ENCODE measurements at places on chromosomes 2 and 18.

GRCh38 chr18:57142324-57142723 is 4.6 kb upstream of the BOD1L2 start:
- no peak for DNase-seq

DNA sequence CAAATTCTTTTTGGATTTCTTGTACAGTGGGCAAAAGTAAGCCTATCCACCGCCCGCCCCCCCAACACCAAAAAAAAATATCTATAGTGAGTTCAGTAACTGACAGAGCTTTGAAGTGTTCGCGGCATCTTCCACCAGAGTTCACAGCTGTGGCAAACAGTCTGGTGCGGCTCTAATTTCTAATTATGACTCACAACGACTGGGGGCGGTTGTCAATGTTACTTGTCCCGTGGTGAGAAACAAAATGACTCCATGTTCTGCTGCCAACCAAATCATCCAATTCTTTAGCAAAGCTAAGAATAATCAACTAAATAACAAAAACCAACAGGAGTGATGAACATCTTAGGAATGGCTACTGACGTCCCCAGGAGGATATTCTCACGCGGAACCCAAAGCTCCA is 392.5 kb upstream of the SALL3 start:
- DNase-seq, result no peak

GRCh38 chr18:79530821-79531220 is 135.1 kb downstream of the NFATC1 start:
- no peak for DNase-seq

DNA sequence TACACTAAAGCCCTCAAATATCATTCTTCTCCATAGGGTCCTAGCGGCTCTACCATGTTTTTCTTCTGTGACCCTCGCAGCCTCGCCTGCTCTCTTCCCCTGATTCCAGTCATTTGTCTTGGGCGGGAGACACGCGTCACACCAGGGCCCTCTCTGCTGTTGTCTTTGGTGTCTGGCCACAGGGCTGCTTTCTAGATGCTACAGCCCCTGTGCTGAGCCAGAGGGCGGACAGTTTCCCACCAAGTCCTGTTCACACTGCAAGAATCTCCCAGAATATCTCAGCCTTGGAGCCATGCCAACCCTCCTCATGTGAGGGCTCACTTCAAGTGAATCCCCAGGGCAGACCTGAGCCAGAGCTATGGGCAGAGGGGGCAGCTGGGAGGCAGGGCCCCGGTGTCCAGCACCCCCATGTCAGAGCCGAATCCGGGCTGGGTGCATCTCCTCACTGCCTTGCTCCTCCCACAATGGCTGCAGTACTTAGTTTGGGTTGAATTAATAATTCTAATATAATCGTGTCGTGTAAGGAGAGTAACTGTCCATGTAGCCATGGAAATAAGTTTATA is 42.1 kb downstream of the DIPK1C start:
- no peak for DNase-seq

GRCh38 chr18:52829876-52830405 is 489.9 kb downstream of the DCC start:
- DNase-seq, result no peak

DNA sequence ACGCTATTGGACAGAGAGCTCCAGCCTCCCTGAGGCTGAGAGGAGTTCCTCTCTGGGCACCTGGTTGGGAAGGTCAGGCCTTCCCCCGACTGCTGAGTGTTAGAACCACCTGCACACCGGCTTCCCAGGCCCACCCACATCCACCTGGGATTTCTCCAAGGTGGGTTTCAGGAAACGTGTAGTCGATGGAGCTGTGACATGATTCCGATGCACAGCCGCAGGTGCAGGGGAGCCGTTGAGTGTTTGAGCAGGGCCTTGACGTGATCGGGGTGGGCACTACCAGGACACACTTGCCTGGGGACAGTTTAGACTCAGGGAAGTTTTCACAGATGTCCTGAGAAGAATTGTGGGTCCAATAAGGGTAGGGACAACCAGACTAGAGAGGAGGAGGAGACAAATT is 21.8 kb upstream of the GIGYF2 start:
- DNase-seq, result no peak

DNA sequence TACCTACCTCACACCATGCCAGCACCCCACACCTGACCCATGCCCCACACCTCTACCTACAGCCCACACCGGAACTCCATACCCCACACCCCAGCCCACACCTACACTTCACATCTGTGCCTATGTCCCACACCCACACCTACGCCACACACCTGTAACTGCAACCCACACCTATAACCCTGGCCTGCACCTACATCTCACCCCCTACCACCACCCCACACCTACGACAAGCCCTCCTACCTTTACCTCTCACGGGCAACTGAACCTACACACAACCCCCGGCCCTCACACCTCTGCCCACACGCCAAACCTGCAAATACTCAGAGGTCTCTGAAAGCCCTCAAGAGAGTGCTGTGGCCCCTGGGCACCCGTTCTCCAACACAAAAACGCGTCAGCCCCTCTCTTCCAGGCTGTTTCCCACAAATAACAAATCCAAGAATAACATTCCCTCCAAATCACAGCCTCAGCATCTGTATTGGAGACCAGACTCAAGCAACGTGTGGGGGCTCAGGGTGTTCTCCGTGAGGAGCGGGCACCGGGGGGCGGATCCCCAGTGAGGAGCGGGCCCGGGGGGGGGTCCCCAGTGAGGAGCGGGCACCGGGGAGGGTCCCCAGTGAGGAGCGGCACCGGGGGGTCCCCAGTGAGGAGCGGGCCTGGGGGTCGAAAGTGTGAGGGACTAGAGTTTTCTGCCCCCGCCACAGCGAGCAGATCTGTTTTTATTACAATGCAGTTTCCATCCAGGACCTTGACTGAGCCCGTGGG is 33.4 kb downstream of the SLC66A2 start:
- DNase-seq, result no peak

GRCh38 chr2:217905395-217905794 is 97.4 kb downstream of the TNS1 start:
- DNase-seq, result no peak

GRCh38 chr2:236190674-236191073 is 22.5 kb upstream of the GBX2 start:
- no peak for DNase-seq

DNA sequence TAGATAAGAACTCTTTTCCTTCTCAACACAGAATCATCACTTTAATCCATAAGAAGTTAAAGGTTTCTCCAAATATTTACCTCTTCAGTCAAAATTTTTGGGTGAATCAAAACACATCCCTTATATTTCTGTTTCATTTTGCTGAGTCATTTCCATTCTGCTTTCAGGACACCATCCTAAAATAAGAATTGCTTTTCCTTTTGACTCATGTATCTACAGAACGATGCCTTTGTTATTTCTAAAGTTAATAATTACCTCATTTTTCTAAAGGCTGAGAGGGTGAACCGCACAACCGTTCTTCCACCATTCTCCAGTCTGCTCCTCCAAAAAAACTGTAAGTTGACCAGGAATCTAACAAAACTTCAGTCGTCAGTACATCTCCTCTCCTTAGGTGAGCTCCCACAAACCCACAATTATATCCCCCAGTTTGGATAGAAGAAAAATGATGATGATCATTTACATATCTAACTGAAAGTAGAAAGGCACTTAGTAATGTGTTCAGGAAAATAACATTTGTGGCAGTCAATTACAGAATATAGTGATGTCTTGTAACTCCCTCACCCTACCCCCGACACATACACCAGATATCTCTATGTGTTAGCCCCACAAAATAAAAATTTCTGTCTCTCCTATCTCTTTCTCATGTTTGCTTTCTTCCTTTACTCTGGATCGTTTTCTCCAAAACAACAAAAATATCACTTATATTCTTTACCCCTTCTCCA is 162.5 kb downstream of the RAD51AP2 start:
- no peak for DNase-seq

GRCh38 chr18:54964741-54965140 is 5.5 kb upstream of the CCDC68 start:
- DNase-seq, result peak; percentile 85

GRCh38 chr2:108612514-108613183 is 78.4 kb downstream of the LIMS1 start:
- no peak for DNase-seq

- no peak for DNase-seq
Measured at GRCh38 chr2:56040834-56041233, 117.3 kb upstream of the EFEMP1 start.

DNA sequence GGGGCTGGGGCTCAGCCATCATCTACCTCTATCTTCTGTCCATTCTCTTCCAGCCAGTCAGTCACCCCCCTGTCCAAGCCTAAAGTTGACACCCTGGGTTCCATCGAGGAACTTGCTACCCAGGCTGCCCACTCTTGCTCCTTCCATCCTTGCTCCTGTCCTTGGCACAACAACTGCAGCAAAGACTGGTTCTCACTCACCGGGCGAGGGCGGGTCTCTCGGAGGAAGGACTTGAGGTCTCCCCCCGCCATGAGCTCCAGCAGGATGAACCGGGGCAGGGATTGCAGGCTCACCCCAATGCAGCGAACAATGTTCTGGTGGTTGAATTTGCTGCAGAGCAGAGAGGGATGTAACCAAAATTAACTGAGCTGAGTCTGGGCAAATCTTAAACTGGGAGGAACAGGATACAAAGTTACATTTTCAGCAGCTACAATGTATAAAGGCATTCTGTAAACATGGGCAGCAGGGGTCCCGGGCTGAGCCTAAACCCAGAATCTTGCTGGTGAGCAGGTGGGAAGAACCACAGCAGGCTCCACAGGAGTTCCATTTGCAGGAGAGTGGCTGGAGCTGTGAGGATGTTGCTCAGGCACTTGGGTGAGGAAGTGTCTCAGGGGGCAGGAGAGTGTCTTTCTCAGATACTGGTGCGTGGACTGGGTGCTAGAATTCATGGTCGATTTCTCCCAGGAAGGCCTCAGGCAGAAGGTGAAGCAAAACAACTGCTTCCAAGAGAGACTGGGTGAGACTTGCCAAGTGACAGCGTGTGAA is 105.5 kb downstream of the CLIP4 start:
- DNase-seq, result no peak

- no peak for DNase-seq
Measured at GRCh38 chr18:29651122-29651680, 1391.3 kb downstream of the DSC3 start.

- no peak for DNase-seq
Measured at GRCh38 chr2:10318345-10318744, 15.6 kb downstream of the HPCAL1 start.

- DNase-seq, result no peak
Measured at GRCh38 chr2:69567157-69567908, 76.2 kb downstream of the AAK1 start.

- DNase-seq, result no peak
Measured at GRCh38 chr2:72908741-72909140, 8.6 kb upstream of the EMX1 start.

DNA sequence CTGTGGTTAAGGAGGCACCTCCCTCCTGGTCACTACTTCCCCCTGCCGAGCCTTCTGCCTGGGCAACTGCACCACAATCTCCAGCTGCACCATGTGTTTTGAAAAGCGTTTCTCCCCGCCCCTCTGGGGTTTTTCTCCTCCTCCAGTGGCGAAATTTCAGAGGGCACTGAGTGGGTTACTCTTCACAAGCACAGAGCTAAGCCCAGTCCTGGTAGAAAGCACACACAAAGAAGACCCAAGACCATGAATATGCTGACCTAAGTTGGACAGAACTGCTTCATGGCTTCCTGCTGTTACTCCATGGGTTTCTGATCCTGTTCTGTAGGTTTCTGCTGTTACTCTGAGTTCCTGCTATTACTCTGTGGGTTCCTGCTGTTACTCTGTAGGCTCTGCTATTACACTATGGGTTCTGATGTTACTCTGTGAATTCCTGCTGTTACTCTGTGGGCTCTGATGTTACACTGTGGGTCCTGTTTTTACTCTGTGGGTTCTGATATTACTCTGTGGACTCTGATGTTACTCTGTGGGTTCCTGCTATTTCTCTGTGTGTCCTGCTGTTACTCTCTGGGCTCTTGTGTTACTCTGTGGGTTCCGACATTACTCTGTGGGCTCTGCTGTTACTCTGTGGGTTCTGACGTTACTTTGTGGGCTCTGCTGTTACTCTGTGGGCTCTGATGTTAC is 216.6 kb downstream of the RTP5 start:
- DNase-seq, result no peak

- no peak for DNase-seq
Measured at GRCh38 chr2:119242276-119243119, 18.9 kb downstream of the STEAP3 start.

- peak; percentile 9 for DNase-seq
Measured at GRCh38 chr2:199833525-199833924, 17.5 kb downstream of the FTCDNL1 start.

DNA sequence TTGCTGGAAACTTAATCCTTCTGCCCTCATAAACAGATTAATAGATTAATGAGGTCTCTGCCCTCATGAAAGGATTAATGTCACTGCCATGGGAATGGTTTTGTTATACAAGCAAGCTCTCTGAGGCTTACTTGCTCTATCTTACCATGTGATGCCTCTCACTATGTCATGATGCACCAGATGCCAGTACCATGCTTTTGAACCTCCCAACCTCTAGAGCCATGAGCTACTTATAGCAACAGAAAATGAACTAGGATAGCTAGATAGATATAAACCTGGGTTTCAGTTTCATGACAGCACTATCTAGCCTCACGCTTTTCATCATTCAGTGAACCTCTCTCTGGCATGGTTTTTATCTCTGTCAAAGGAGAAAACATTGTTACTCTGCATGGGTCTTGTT is 371.6 kb upstream of the LRP1B start:
- no peak for DNase-seq

DNA sequence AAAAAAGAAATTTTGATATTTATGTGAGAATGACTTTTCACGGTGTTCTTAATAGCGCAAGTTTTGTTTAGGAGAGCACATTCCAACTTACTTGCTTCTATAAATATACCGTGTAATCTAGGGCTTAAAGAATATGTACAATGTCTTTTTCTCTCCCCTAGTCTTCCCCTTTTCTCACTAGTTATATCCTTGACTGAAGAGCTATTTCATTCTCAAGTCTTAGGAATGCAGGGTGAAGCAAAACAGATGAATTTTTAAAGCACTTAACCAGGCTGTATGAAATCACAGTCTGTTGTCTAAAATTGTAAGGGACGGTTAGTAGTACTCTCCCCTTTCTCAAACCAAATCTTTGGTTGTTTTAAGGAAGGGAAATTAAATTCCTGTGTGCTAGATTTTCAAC is 29.6 kb upstream of the SLC30A6 start:
- no peak for DNase-seq

- DNase-seq, result no peak
Measured at GRCh38 chr18:8462651-8463185, 146.5 kb upstream of the RAB12 start.

GRCh38 chr2:220103596-220103995 is 476.2 kb downstream of the SLC4A3 start:
- DNase-seq, result peak; percentile 70

GRCh38 chr18:56455141-56455540 is 183.3 kb downstream of the TXNL1 start:
- DNase-seq, result no peak

GRCh38 chr2:195563857-195564512 is 93.0 kb upstream of the SLC39A10 start:
- DNase-seq, result no peak

DNA sequence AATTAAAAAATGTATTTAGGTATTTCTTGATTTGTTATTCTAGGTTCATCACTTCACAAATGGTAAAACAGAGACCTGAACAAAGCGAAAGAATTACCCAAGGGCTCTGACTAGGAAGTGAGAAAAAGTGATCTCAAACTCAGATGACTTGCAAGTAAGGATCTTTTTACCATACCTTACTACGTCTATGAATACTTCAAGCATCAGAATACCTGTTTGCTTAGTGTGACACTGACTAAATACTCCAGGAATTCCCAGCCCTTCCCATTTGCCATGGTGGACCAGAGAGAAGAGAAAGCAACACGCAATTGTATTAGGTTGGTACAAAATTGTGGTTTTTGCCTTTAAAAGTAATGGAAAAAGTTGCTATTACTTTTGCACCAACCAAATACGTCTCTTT is 35.8 kb upstream of the FIGN start:
- DNase-seq, result no peak

GRCh38 chr2:23532391-23533337 is 147.7 kb downstream of the KLHL29 start:
- DNase-seq, result no peak

All from T47D (cell line).